ENCODE measurements at places on chromosomes 12 and 14.

GRCh38 chr12:31742891-31743290 is 14.1 kb upstream of the AMN1 start:
- no peak for DNase-seq

- DNase-seq: no peak
Measured at GRCh38 chr14:101184104-101184455, 280.6 kb upstream of the RTL1 start.

GRCh38 chr14:95095996-95096395 is 61.3 kb downstream of the DICER1 start:
- DNase-seq: no peak

- DNase-seq: peak; percentile 87
Measured at GRCh38 chr12:76020281-76020680, 11.3 kb downstream of the PHLDA1 start.

- DNase-seq: no peak
Measured at GRCh38 chr14:94143239-94143638, 13.8 kb upstream of the IFI27L2 start.

- DNase-seq: no peak
Measured at GRCh38 chr12:20628999-20629398, 66.1 kb upstream of the SLCO1C1 start.

- no peak for DNase-seq
Measured at GRCh38 chr14:51441001-51441400, 201.0 kb downstream of the TMX1 start.

- no peak for DNase-seq
Measured at GRCh38 chr12:47337581-47337980, 257.8 kb upstream of the AMIGO2 start.

DNA sequence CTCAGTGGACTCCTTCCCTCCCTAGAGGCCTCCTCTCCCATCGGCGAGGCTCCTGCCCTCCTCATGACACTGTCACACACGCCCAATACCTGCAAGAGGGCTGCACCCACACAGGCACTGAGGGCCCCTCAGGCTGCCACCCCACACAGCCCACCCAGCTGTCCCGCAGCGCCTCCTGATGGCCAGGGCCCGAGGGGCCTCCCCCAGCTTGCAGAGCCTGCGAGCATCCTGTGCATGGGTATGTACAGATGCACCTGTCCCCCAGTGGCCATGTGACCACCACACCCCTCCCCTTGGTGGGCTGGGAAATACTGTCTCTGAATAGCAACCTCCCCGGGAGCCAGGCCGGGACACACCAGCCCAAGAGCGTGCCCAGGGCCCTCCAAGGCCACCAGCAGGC is 19.0 kb upstream of the NUDT14 start:
- DNase-seq: no peak

DNA sequence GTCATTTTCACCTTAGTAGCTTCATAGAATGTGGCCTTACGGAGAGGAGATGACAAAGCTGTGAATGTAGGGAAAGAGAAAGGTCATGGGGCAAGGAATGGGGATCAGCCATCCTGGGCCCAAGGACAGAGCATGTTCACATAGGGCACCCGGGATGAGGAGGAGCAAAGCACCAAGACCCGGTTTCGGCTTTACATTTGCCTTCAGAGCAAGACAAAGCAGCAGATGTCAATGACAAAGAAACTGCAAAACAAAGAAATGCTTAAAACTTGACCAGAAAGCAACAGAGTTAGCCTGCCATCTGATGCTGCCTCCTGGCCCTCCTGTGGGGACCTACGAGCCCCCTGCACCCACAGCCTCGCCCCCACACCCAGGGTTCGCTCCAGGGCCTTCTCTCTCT is 249.2 kb downstream of the SLC41A2 start:
- no peak for DNase-seq

DNA sequence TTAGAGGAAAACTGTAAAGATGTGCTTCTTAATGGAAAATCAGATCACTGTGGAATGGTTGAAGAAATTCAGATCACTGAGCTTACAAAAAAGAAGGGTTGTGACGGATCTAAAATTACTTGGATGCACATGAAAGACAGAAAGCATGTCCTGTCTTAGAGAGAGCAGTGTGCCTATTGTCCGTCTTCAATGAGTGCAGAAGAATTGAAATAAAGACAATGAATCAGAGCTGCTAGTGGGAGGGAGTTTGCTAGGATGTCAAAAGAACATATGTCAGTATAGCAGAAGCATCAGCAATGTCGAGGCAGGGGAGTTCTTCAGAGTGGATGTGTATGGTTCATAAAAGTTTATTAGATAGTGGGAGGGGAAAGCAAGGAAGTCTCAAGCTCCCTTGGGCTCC is 172.7 kb downstream of the SYNE2 start:
- no peak for DNase-seq

Measured in A172 (cell line).